ENCODE measurements at places on chromosomes 5 and 9.

GRCh38 chr5:139383993-139384590 is 995 bp upstream of the SLC23A1 start:
- DNase-seq: no peak

GRCh38 chr9:137301081-137301947 is 757 bp downstream of the NRARP start:
- no peak for DNase-seq

DNA sequence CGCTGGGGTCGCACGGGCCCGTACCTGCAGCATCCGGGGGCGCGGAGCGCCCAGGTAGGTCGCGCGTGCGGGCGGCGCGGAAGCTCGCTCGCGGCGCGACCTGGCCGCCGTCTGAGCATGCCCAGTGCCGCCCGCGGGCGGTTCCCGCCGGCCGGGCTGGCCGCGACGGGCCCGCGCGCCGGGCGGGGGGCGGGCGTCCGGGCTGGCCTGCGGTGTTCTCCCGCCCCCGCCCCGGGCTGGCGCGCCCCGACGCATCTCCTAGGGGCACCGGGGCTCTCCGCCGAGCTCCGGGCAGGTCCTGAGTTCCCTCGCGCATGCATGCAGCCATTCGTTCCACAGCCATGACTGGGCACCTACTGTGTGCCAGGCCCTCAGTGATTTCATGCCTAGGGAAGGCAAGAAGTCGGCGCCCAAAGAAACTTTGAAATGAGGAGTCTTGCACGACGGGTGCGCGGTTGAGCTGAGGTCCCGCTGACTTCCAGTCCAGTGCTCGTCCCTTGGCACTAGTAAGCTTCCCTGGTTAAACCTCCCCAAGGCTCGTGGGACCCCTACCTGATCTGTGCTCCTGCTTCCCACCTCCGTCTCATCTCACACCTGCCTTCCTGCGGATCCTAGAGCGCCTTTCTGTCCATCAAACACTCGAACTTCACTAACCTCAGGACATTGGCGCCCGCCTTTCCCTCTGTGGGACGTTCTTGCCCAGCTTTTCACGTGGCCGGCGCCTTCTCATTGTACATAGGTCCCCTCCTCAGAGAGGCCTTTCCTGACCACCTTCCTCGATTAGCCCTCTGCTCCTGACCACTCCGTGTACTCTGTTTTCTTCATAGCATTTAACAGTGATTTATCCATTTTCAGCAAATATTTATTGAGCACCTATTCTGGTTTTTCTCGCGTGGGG is at the start of gene PTPN3:
TSS of gene PTPN3 (minus strand) at position 113 of the 898 bp plus-strand sequence. CDS start 34,873 bp downstream, outside the sequence.
- no peak for DNase-seq

GRCh38 chr5:169615561-169615960 is 21.5 kb upstream of the DOCK2 start:
- DNase-seq: no peak

DNA sequence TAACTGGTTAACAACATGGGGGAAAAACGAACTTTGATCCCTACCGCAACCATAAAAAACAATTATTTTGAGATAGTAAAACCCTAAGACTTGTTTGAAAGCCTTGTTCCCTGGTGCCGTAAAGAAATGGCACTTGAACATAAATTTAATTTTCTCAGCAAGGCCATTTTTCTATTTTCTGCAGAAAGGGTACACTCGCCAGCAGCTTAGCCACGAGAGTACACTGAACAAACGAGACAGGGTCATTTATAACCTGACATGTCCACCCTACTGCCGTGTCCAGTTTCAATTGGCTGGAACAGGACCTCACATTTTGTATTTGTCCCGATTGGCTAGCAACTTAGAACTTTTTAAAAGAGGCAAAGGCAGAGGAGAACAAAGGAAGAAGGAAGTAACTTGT is 26.8 kb downstream of the FBXW11 start:
- DNase-seq: no peak

- DNase-seq: no peak
Measured at GRCh38 chr9:129968690-129969485, 74.1 kb downstream of the FNBP1 start.

- no peak for DNase-seq
Measured at GRCh38 chr5:108508979-108509378, 127.1 kb upstream of the FBXL17 start.

- peak; percentile 35 for DNase-seq
Measured at GRCh38 chr5:163347671-163348070, 89.7 kb upstream of the CCNG1 start.

DNA sequence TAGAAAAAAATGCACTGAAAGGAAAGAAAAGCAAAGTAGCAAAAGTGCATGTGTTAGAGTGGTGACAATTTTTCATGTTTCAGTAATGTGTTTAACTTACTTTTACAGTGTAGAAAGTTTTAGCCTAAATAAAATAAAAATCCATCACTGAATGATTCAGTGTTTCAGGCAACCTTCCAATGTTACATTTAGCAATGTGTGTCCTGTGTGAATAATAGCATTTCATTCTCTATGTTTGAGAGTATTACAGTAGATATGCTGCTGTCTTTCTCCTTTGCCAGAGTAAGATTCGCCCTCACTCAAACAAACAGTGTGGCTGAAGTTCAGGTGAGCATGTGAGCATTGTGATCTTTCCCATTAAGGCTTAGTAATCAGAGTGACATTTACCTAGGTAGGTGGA is 171.1 kb downstream of the TARS1 start:
- DNase-seq: no peak

GRCh38 chr5:5293029-5293428 is 129.4 kb upstream of the ICE1 start:
- no peak for DNase-seq

GRCh38 chr5:74421377-74421776 is 219.2 kb downstream of the ENC1 start:
- DNase-seq: no peak

DNA sequence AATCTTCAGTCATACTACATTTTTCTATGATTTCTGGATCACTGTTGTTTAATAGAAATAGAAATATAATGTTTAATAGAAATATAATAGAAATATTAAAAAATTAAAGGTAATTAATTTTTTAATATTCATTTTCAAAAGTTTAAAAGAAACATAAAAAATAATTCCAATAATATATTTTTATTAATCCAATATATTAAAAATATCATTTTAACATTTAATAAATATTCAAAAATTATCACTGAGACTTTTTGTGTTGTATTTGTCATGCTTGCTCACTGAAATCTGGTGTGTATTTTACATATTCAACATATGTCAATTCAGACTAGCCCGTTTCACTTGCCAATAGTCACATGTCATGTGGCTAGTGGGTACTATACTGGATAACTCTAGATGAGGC is 80.6 kb upstream of the SLCO6A1 start:
- DNase-seq: no peak

DNA sequence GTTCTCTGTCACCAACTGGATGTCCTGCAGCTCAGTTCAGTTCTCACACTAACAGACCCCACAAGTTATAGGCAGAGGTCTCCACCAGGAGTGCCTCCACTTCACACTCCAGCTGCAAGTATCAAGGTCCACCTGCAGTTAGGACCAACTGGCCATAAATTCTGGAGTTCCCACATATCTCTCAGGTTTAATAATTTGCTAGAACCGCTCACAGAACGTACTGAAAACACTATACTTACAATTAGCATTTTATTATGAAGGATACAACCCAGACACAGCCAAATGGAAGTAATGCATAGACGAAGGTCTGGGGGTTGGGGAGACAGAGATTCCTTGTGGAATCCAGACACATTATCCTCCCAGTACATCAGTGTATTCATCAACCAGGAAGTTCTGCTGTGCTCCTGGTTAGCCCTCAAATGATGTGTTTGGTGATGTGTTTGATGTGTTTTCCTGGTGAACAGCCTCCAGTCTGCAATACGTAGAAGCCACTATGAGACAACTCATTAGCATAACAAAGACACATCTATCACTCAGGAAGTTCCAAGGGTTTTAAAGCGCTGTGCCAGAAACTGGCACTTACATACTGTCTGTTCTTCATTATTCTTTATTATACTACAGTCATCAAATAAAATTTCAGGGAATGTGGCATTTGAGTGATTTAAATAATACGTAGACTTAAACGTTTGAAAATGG is 25.4 kb downstream of the OGN start:
- DNase-seq: no peak

- no peak for DNase-seq
Measured at GRCh38 chr9:117046666-117047327, 359.7 kb downstream of the TRIM32 start.

- no peak for DNase-seq
Measured at GRCh38 chr9:89991204-89991790, 386.5 kb downstream of the GADD45G start.

DNA sequence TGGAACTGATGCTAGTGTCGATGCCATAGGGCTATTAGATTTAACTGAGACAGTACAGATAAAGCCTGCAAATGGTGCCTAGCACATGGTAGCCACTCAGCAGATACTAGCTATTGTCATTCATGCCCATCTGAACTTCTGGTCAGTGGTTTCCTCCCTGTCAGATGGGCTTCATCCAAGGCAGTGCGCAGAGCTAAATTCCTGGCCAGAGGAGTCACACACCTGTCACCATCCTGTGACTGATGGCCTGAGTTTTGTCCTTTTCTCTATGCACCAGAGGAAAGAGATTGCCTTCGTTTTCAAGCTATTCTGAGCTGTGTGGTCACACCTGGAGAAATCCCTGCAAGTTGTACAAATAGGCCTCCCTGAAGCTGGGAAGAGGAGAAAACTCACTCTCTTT is 34.7 kb downstream of the MSX2 start:
- DNase-seq: no peak

DNA sequence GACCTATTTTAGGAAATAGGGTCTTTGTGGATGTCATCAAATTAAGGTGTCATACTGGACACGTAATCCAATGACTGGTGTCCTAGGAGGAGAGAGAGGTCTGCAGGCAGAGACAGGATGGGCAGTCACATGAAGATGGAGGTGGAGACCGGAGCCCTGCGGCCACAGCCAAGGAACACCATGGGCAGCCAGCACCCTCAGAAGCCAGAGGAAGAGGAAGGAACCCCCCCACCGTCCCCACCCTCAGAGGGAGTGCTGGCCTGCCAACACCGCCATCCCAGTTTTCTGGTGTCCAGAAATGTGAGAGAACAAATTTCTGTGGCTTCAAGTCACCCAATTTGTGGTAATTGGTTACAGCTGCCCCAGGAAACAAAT is 88.3 kb downstream of the NSUN2 start:
- DNase-seq: no peak

GRCh38 chr5:179317411-179318220 is 27.6 kb downstream of the ADAMTS2 start:
- no peak for DNase-seq

DNA sequence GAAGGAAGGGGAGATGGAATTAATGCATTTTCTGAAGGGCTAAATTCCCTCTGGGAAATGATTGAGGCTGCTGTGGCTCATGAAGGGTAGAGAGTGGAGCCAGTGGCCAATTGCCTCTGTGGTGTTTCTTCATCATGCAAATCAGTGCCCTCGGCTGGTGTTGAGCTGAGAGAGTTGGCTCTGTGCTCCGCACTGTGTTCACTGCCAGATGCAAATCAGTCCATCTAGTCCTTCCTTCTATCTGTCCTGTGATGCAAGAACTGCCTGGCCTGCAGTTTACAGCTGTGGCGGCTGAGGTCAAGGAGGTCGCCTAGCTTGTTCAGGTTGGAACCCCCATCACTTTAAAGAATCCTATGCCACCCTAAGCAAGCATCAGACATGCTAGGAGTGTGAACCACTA is 6.0 kb downstream of the TMEM171 start:
- no peak for DNase-seq

DNA sequence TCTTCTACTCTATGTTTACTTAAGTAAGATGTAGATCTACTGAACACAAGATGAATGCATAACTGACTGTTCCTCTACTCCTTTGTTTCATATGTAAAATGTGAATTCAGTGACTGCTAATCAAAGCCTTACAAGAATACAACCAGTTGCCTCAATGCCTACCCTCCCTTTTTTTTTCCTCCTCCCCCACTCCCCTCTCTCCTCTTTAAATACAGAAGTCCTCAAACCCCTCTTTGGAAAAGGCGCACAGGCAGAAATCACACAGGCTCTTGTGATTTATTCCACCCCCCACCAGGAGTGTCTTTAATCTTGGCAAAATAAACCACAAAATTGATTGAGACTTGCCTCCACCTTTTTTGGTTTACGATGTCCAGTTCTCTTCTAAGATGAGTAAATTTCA is 398.5 kb downstream of the DMAC1 start:
- DNase-seq: no peak

- DNase-seq: no peak
Measured at GRCh38 chr9:6079386-6079785, 64.0 kb upstream of the RANBP6 start.

- DNase-seq: no peak
Measured at GRCh38 chr5:14706615-14707021, 42.1 kb downstream of the OTULIN start.

GRCh38 chr5:128586848-128587247 is 48.8 kb upstream of the FBN2 start:
- DNase-seq: no peak

DNA sequence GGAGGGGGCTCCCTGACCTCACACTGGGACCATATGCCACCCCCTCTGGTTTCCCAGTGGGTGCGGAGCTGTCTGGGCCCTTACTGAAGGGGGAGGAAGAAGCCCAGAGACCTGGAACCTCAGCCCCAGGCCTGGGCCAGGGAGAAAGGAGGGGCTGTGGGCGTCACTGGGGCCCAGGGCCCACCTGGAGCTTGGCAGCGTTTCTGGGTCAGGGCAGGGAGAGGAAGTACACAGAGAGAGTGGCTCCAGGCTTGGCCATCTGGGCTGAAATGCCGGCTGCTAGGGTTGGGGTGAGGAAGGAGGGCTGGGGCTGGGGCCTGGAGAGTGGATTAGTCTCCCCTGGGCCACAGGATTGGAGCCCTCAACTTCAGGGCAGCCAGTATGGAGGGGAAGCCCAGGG is 6.4 kb upstream of the DAB2IP start:
- DNase-seq: no peak

GRCh38 chr9:3080951-3081350 is 237.1 kb upstream of the PUM3 start:
- no peak for DNase-seq

DNA sequence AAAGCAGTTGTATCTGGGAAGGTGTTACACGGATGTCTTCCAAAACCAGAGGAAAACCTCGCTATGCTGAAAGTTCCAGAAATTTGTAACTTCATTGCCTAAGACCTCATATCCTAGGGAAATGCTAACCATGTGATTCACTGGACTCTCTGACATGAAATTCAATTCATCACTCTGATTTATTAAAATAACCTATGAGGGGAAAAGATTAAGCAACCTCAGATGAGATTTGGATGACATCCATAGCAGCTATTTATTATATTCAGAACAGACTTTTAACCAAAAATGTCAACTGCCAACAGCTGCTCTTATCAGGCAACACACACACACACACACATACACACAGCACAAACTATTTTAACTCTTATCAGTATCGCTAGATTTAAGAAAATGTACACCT is 1006.4 kb upstream of the CTNND2 start:
- no peak for DNase-seq

- no peak for DNase-seq
Measured at GRCh38 chr9:105425816-105426433, 21.9 kb upstream of the FSD1L start.

DNA sequence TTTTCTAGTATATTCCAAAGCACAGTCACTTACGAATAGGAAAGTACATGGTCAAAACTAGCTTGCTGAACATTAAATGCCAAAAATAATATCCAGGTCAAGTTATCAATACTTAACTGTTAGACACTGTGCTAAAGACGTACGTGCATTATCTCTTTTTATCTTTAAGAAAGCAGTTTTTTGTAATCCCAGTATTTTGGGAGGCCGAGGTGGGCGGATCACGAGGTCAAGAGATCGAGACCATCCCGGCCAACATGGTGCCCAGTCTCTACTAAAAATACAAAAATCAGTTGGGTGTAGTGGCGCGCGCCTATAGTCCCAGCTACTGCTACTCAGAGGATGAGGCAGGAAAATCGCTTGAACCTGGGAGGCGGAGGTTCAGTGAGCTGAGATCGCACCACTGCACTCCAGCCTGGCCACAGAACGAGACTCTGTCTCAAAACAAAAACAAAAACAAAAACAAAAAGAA is 2.7 kb upstream of the HSPA5 start:
- DNase-seq: no peak

Measured in stimulated activated CD4-positive, alpha-beta T cell treated with anti-CD3 and anti-CD28 coated beads, Interleukin-15, amount 100 ng/mL, for 48 hours (primary cell).